ENCODE measurements at places on chromosomes 11 and 22. TPM values are rescaled to one million over a fixed set of nuclear protein-coding genes. Genes with fewer than 3 reads are reported as not detected.
A peak's percentile ranks its signal among the peaks of the same experiment; 100 is the strongest.

DNA sequence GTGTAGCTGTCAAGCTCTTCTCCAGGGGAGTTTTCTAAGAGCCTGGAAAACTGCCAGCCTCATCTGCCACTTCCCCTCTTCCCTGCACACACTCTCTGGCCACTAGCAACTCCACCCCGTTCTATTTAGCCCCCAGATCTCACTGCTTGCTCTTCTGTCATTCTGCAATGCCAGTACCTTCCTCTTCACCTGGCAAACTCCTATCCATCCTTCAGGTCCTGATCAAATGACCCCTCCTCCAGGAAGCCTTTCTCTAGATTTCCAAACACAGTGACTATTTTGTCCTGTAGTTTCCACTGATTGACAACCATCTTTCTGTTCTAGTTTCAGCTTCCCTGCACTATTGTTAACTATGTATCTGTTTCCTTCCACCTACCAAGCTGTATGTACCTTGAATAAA lies 437.7 kb downstream of the SOX6 start:
- DNase-seq: no peak

GRCh38 chr11:43467958-43468357 lies 109.2 kb downstream of the TTC17 start:
- no peak for DNase-seq

DNA sequence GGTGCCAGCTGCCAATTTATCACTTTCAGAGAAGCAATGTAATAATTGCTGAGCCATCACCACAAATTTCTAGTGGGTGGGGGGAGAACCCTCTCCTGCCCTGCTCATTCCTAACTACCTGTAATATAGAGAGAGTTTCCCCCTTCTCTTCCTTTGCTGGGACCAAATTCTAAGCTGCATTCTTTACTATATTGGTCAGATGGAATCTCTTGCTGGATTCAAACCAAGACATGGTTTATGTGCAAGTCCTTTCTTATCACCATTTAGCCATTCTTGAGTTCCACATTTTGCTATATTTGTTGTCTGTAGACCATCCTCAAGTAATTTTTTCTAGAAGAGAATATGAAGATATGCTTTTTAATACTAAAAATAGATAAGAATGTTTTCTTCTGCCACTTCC lies 452.1 kb downstream of the MN1 start:
- DNase-seq: no peak

DNA sequence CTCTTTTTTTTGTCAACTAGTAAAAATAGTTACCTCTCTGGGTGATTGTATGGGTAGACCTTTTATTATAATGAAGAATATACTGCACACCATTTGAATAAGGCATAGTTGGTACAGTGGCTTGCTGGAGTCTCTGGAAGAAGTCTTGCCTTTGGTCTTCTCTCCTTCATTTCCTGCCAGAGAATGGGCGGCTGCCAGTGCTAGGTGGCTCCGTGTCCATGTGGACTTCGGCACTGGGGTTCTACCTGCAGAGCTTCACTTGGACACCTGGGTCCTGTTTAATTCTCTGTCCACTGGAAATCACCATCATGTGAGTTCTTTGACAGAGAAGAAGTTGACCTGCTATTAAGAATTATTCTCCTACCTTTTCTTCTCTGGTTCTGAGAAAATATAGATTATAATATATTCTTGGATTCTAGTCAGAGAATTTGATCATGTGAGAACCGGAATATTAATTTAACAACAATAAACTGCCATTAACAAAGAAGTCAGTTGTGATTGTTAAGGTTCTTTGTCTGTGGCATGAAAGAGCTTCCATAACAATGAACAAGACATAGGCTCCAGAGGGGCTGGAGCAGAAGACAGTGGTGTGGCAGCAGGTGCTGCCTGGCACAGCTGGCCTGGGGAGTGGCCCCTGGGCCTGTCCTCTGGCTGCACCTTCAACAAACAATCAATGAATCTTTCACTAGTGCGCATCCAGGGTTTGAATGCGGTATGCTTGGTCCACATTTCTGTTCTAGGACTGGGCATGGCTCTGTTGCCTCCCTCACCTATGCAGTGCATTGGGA lies 77.5 kb downstream of the PPFIBP2 start:
- no peak for DNase-seq

GRCh38 chr22:31929167-31929930 lies 15.0 kb upstream of the YWHAH start:
- no peak for DNase-seq

GRCh38 chr11:67665541-67666302 lies 8.7 kb downstream of the ALDH3B2 start:
- DNase-seq: no peak

- no peak for DNase-seq
These were observed 47.9 kb upstream of the YWHAH start for GRCh38 chr22:31896472-31896871.

DNA sequence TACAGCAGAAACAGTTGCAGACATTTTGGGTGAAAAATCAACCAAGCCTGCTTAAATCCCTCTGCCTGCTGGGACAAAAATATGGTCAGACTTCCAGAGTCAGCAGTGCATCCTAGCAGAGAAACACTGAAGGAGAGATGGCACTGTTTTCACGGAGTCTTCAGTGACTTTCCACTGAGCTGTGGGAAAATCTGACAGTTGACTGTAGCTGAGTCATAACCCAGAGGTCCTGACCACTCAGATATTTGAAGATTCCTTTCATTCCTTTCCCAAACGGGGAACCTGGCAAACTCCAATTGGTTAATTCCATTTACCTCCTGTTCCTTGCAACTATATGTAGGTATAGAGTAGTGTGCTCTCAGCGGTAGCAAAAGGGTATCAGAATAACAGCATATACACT lies 20.9 kb upstream of the UPB1 start:
- no peak for DNase-seq

- DNase-seq: no peak
These were observed 458.0 kb upstream of the ARHGAP42 start for GRCh38 chr11:100229086-100229485.

- DNase-seq: peak; percentile 60
These were observed 731 bp downstream of the GSTP1 start for GRCh38 chr11:67584205-67584880.

GRCh38 chr22:28907311-28908008 lies 24.1 kb downstream of the ZNRF3 start:
- no peak for DNase-seq

DNA sequence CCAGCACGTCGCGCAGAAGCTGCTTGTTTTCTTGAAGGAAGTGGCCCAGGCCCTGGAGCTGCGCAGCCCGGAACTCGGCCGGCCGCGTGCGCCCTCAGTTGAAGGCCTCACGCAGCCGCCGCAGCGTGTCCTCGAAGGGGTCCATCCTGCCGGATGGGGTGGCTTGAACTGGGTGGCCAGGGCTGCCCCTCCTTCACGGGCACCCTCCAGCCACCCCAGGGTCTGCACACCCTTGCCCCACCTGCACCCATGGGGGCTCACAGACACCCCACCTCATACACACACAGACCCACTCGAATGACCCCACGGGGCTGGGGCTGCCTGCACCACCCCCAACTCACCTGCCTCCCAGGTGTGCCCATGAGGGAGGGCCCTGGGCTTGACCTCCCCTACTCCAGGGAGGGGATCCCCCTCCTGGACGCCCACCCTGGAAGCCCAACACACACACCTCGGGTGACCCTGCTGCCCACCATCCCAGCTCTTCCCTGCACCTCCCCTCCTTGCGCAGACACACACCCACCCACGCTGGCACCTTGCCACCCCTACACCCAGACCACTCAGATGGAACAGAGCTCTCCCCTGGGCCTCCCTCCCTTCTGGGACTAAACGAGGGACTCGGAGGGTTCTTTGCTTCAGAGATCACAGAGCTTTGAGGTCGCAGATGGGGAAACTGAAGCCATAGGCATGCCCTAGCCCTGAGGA lies 6.8 kb downstream of the ALDH3B2 start:
- DNase-seq: peak; percentile 31

GRCh38 chr22:42262964-42263363 lies 7.5 kb downstream of the TCF20 start:
- DNase-seq: no peak

DNA sequence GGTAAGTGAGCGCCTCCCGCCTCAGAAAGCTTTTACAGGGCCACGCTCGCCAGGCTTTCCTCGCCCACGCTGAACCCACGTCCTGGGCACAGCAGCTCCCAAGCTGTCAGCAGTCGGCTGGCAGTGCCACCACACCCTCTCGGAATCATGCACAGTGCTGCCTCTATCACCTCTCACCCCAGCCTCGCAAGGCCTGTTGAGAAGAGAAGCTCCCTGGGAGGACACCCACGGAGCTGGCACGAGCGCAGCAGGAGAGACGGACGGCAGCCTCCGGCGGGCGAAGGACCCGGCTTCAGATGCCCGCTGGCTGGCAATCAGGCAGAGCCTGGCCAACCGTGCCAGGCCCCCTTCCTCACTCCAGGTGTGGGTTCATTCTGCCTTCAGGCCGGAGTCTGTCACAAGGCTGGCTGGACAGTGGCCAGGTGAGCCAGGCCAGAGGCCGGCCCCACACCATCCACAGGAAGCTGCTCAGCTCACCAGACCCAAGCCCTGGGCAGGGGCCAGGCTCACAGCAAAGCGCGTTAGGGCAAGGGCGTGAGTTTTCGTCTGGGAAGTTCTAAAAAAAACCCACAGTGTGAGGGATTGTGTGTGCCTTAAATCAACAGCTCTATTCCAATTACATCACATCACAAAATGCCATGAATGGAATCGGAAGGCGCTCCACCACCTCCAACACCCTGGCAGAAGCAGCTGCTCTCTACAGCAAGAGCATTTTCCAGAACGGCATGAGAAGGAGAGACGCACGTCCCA lies 33.2 kb downstream of the TOLLIP start:
- DNase-seq: no peak

DNA sequence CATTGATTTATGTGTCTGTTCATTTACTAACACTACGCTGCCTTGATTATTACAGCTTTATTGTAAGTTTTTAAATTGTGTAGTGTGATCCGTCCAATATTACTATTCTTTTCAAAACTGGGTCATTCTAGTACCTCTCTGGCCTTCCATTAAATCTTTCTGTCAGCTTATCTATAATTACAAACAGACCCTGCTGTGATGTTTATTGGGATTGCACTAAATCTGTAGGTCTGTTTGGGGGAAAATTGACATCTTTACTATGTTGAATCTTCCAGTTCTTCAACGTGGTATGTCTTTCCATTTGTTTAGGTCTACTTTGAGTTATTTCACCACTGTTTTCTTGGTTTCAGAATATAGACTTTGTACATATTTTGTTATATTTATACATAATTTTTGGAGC lies 15.6 kb downstream of the CABIN1 start:
- no peak for DNase-seq

GRCh38 chr11:95948637-95949036 lies 24.7 kb upstream of the MTMR2 start:
- no peak for DNase-seq

GRCh38 chr22:17540481-17540880 lies 22.8 kb upstream of the SLC25A18 start:
- no peak for DNase-seq

GRCh38 chr11:70230151-70230839 lies 27.2 kb downstream of the FADD start:
- no peak for DNase-seq

GRCh38 chr22:27799827-27800249 lies 1.7 kb downstream of the MN1 start:
- no peak for DNase-seq

DNA sequence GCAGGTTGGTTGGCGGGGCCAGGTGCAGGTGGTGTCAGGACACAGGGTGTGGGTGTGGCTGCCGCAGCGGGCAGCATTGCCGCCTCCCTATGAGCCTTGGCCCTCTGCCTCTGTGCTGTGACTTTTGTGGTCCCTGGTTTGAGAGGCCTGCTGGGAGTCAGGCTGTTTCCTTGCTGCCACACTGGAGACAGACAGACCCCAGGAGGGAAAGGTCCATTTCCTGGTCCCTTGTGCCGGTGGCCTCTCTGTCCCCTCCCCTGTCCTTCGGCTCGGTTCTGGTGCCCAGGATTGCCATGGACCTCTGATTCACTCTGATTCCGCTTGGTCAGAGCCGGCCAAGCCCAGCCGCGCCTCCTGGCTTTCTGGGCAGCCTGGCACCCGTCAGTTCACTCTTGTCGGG lies 196.9 kb downstream of the TBC1D22A start:
- no peak for DNase-seq

DNA sequence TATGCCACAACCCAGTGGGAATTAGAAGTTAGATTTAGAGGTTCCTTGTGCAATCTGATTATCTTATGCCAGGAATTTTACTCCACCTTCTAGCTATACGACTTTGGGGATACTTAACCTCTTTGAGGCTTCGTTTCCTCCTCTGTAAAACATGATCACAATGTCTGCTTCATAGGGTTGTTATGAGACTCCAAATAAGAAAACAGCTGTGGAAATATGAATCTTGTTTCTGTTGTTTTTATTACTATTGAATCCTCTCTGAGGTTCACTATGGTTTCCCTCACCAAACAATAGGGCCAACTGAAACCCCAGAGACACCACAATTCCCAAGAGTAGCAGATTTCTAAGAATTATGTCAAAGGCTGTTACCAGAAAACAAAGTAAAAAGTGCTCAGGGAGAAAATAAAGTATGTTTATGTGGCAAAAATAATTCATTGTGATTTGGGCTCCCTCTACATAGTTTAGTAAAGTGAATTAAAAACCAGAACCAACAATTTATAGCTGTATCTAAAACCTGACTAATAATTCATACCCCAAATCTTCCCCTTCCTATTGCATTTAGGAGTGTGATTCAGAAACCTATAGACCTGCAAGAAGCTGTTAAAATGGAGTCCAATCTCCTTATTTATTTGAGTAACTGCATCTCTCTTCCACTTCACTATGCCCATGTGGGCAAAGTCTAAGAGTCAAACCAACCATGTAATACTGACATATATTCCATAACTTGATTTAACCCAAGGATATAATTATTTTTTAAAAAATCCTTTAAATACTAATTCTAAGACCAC lies 38.4 kb downstream of the AMBRA1 start:
- DNase-seq: no peak

DNA sequence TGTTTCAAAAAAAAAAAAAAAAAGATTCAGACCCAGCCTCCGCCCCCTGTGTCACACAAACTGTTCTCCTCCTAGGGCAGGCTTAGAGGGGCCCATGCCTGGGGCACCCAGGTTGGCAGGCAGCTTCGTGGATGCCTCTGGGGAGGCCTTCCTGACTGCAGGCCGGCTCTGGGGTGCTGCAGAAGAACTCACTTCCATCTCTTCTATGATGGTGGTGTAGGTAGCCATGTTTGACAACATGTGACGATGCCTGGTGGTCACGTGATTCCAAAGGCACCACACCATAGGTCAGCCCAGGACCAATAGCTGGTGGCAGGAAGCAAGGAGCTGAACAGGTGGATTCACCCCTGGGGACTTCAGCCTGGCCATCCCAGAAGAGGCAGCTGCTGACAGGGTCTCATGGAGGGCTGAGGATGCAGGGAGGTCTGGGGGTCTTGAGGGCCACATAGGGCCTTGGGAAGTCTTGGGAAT lies 24.1 kb upstream of the CELSR1 start:
- no peak for DNase-seq

Gene ZNF202
- 9.4 TPM for total RNA-seq

Gene RAG2
- 0.27 TPM for total RNA-seq

Gene UBQLNL
- total RNA-seq: 0.81 TPM

Gene APLNR
- under 0.01 TPM for total RNA-seq

Gene TENM4
- under 0.01 TPM for total RNA-seq

Gene OR56B4
- under 0.01 TPM for total RNA-seq

Gene OR56A1
- not detected for total RNA-seq

Gene OR5B2
- total RNA-seq: not detected

Gene TESMIN
- total RNA-seq: 19.1 TPM

Gene SLN
- not detected for total RNA-seq

Gene HEPN1
- total RNA-seq: not detected
